ENCODE measurements at places on chromosomes 5 and 9.

DNA sequence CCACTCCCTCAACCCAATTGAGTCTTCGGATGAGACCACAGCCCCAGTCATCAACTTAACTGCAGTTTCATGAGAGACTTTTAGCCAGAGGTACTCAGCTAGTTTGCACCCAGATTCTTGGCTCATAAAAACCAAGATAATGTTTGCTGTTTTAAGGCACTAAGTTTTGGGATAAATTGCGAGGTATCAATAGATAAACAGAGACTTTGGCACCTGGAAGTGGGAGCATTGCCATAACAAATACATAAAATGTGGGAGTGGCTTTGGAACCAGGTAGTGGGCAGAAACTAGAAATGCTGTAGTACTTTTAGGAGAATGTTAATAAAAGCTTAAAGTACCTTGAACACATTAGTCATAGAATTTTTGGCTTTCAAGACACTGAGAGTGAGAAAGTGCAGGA, 439.8 kb downstream of the SH3GL2 start:
- no peak for DNase-seq

- no peak for DNase-seq
Observed at GRCh38 chr9:7960320-7961050, 160.9 kb upstream of the DMAC1 start.

DNA sequence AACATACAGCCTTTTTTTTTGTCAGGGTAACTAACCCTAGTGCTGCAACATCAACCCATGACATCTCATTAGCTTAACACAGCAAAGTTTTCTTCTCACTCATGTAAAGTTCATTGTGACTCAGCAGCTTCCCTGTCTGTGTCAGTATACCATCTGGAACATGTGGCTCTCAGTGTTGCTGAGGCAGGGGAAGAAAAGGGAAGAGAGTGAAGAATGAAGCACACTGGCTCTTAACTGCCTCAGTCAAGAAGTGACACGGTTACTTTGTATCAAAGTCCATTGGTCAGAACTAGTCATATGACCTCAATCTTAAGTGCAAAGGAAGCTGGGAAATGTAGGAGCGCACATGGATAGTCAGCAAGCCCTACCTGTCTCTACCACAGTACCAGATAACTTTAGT, 185.0 kb upstream of the ELL2 start:
- DNase-seq, result peak; percentile 58

- DNase-seq, result peak; percentile 83
Observed at GRCh38 chr5:11483630-11484029, 420.6 kb downstream of the CTNND2 start.

GRCh38 chr9:81687521-81688261, 1.7 kb downstream of the TLE1 start:
- DNase-seq, result no peak

DNA sequence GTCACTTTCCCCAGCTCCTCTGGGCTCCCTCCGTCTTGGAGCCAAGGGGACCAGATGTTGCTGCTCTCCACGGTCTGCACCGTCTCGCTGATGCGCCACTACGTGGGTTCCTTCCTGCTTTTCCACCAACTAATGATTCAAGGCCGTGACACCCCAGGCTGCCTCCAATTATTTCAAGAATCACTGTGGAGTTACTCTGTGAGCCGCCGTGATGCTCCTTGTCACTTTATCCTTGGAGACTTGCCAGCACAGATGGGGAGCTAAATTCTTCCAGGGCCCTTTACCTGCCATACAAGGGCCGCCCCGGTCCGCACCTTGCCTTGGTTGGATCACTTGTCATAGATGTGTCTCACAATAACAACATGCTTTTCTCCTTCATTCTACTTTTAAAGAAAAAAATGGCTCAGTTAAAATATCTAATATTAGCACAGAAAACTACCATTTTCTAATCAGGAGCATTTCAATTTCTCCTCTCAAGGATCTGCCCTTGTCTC, 202.0 kb downstream of the FSTL4 start:
- DNase-seq, result no peak

DNA sequence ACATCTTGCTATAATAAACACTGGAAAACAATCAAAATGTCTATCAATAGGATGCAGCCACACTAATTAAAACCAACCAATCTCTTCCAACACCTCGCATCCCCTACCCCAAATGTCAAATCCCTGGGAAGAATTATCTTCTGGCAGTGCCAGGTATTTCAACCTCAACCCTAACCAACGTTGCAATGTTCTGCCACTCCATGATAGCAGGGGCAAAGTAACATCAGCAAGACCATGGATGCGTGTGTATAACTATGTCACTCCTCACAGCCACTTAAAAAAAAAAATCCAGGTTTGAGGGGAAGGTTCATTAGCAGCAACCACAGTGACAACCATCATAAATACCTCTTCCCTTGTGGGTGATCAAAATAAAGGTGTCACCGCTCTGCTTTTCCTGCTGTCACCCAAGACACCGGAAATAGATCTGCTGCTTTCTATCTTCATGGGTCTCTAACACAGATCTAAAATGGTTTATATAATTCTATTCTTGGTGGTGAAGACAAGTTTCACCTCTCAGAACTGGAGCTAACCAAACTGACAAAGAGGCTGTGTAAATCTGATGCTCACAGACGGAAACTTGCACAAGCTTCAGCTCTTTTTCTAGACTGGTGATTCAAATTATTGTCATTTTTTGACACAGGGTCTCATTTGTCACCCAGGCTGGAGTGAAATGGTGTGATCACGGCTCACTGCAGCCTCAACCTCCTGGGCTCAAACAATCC, 9.9 kb downstream of the HSPA9 start:
- DNase-seq, result no peak

DNA sequence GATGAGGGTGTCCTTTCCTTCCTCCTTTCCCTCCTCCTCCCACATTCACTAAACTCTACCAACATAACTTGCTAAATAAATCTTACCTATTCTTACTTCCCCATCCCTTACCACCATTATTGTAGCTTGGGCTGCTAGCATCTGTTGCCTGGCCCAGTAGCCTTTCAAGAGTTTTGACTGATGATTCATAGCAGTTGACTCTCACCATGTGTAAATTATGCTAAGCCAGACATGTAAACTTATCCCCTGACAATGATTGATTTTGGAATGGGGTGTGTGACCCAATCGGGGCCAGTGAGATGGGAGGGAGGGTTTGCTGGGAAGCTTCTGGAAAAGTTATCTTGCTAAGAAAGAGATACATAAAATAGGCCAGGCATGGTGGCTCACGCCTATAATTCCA, 161.8 kb upstream of the SPRY4 start:
- peak; percentile 26 for DNase-seq

GRCh38 chr9:15155826-15156225, 151.2 kb downstream of the TTC39B start:
- no peak for DNase-seq

Data from HS-5 (cell line).